ENCODE measurements at places on chromosomes 5 and 9.

DNA sequence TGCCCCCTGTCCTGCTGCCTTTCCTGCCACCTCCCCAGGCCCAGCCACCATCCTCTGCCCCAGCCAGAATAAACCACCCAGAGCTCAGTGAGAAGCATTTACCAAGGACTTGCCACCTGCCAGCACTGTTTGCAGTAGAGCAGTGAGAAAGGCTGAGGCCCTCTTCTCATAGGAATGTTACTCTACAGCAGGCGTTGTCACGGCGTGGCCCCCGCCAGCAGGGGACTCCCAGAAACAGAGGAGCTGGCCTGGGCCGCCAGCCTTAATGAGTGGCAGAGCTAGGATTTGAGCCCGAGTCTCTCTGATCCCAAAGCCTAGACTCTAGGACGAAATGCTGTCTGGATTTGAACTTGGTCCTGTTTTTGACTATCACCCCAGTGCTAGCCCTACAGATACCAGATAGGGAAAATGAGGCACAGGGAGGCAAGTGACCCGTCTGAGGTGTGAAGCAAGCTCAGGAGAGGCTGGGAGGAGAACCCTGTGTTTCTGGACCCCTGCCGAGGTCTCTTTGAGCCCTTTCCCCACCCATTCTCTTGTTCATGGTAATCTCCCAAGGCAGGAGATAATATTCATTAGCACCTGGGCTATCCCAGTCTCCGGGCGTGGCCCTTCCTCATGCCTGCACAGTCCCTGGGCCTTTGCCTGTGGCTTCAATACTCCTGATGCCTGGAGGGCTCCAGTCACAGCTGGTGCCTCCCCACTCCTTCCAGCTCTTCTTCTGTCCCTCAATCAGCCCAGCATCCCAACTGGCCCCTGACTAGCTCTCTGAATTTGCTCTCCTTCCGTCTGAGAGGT, 30.7 kb downstream of the HRH2 start:
- no peak for DNase-seq

DNA sequence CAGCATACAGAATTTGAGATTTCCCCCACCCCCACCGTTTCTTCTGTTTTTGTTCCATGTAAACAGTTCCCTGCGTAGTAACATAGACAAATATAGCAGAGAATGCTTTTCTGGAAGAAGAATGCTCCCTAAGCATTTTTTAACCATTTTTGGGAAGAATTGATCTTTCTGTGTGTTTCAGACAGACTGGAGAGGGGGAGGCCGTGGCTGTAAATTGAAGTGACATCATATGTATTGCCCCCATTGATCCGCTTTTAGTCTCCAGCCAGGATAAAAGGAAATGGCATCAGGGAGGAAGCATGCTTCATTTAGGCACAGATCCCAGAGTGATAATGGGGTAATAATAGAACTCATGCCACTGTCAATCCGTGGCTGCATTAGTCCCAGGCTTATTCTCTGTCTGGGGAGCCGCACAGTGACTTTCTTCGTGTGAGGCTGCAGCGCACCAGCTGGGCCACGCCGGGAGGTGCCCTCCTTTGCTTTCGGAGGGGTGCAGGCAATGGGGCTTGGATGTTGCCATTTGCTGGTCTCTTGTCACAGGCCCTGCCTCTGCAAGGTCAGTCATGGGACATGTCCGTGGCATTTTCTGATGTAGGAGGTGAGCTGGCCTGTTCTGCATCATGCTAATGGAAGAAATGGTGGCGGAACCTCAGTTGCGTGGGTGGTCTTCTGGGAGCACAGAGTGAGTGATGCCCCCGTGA, 261.5 kb downstream of the FANCC start:
- peak; percentile 64 for DNase-seq

DNA sequence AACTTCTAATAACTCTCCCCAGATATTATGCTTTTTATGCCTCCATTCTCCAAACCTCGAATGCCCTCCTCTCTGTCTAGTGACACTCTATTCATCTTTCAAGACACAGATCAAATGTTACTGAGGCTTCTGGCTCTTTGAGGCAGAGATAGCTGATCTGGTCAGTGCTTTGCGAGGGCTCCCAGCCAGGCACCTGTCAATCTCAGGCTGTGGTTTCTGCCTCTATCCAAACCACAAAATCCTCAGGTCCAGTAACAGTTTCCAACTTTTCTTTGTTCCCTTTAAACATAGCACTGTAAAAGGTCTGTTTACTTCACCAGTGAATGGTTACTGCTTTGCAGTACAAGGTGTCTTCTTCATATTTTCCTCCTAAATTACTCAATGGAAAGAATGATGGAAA, 11.5 kb upstream of the STK32A start:
- no peak for DNase-seq

DNA sequence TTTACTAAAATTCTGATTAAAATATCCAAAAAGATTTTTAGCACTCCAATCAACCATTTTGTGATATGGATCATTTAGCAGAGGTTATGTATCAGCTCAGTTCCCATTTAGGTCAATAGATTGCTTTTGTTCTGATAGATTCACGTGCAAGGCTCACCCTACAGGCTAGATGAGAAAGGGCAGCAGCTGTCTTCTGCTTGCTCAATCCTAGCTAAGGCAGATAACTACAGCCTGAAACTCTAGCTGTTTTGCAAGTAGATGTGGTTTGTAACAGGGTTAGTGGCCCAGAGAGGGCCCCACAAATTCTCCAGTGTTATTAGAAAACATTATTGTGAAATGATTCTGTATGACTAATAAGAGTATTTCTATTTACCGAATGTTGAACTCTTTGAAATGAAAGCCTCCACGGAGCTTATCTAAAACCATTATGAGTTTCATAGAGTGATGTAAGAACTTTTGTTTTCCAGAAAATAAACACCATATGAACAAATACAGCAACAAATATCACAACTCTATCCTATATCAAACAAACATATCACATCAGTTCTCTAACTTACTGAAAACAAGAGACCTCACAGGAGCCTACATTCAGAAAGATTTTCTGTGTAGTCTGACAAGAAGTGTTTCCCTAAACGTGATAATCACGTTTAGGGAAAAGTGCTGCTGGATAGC, 841.9 kb upstream of the ACO1 start:
- DNase-seq: no peak

DNA sequence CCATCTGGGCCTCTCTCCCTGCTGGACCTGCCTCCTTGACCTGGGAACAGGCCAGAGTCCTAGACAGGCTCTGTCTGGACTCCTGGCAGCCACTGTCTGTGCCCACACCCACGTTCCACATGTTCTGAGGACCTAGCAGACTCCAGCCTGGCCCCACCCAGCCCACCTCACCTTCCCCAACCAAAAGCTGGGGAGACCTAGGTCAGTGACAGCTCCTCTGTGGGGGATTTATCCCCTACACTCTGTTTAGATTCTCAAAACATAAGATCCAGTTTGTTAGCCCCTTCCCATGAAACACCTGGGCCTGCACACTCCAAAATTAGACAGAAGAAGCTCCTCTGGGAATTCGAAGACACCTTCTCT, 59.8 kb upstream of the ADAMTS2 start:
- no peak for DNase-seq
